Cortex of kidney (tissue), 1 donor: ENCODE measurements at places on chromosomes 13 and 19.

GRCh38 chr19:19997656-19998268, 41.5 kb downstream of the ZNF682 start:
- DNase-seq = no peak

GRCh38 chr13:113122550-113123225, at the start of gene F10:
TSS of gene F10 (plus strand) at chr13:113122799. CDS start at chr13:113122856, 57 bp downstream.
- no peak for DNase-seq

DNA sequence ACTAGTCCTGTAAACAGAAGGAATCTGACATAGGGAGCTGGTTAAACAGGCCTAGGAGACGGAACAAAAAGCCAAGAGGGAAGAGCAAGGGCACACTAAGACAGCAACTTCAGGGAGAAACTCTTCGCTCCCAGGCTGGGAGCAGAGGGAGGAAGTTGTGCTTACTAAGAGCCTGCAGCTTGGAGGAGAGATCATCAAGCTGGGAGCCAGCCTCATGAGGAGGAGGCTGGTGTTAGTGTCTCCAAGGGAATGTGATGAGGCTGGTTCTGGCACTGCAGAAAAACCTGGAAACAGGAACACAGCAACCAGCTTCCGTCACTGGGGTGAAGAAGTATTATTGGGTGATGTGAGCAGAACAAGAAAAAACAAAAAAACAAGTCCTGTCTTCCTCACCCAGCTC, 1027.3 kb downstream of the UQCRFS1 start:
- DNase-seq = no peak

DNA sequence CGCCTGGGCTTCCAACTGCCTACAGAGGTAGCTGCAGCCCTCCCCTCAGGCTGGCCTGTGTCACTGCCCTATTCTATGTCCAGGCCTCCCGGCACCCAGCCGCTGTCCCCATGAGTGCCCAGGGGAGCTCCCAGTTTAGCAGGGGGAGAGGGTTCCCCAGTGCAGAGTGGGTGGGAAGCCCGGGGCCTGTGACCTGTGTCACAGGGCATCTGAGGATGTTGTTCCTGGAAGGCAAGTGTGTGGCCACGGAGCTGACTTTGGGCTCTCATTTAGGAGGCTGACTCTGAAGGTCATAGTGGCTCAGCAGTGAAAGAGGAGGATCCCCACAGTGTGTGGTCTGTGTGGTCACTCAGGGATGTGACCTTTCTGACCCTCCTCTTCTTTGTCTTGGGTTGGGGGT, 25.1 kb downstream of the PPP1R37 start:
- DNase-seq = no peak

- DNase-seq = no peak
Observed at GRCh38 chr13:50446611-50447010, 396.9 kb downstream of the DLEU7 start.
